Myocyte (in vitro differentiated cells): ENCODE measurements at places on chromosomes 16 and 17. TPM values are rescaled to one million over a fixed set of nuclear protein-coding genes. Genes with fewer than 3 reads are reported as not detected.

The TPSAB1 gene
- not detected in 2 replicates for total RNA-seq

- peak; percentile 99 for DNase-seq
Observed at GRCh38 chr17:79947351-79948031, 88.2 kb downstream of the TBC1D16 start.

The MYH3 gene
- 2,551 and 7,123 TPM in 2 replicates for total RNA-seq

GRCh38 chr16:51982715-51983680 is 563.9 kb downstream of the TOX3 start:
- peak; percentile 78 for DNase-seq

- no peak for DNase-seq
Observed at GRCh38 chr17:17783825-17784656, 52.7 kb downstream of the SREBF1 start.

DNA sequence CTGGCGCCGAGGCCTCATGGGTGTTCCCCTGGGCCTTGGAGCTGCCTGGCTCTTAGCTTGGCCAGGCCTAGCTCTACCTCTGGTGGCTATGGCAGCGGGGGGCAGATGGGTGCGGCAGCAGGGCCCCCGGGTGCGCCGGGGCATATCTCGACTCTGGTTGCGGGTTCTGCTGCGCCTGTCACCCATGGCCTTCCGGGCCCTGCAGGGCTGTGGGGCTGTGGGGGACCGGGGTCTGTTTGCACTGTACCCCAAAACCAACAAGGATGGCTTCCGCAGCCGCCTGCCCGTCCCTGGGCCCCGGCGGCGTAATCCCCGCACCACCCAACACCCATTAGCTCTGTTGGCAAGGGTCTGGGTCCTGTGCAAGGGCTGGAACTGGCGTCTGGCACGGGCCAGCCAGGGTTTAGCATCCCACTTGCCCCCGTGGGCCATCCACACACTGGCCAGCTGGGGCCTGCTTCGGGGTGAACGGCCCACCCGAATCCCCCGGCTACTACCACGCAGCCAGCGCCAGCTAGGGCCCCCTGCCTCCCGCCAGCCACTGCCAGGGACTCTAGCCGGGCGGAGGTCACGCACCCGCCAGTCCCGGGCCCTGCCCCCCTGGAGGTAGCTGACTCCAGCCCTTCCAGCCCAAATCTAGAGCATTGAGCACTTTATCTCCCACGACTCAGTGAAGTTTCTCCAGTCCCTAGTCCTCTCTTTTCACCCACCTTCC is 7.9 kb downstream of the HIRIP3 start:
- no peak for DNase-seq

GRCh38 chr17:32482568-32483320 is 4.0 kb upstream of the CDK5R1 start:
- DNase-seq: peak; percentile 63

DNA sequence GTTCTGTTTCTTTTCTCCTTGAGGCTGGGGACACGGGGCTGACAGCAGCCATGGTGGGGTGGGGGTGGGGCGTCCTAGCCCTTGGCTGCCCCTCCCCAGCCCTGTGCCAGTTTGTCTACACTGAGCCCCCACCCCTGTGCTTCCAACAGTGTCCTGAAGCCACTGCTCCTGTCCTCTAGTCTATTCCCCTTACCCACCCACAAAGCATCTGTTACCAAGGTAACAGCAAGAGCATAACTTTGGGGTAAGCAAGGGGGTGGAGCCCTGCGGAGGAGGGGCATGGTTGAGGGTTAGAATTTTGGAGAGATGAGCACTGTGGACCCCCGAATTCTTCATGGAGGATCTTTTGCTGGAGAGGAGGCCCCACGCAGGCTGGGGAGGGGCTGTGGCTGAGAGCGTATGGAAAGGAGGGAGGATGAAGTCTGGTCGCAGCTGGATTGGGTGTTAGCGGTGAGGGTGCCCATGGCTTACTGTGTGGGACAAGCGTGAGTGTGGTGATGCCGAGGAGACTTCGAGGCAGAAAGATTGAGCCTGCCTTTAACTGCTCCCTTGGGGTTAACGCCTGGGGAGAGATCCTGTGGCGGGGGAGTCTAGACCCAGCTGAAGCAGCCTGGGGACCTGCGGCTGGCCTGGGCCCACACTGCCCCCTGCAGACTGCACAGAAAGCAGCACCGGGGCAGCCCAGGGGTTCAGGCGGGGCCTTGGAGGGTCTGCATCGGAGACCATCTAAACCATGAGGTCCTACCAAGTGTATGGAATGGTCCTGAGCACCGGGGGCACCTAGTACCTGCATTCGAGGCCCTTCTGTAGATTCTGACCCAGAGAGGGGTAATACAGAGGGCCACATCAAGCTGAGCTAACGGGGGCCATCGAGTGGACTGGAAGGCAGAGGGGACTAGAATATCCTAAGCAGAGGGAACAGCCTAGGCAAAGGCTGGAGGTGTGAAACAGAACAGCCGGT is 6.1 kb upstream of the STAC2 start:
- DNase-seq: peak; percentile 60

GRCh38 chr17:29665481-29665810 is 42.7 kb upstream of the CORO6 start:
- no peak for DNase-seq

GRCh38 chr16:4837733-4838501 is 9.2 kb downstream of the GLYR1 start:
- DNase-seq: no peak

GRCh38 chr17:43193251-43193650 is 18.4 kb upstream of the TMEM106A start:
- no peak for DNase-seq

DNA sequence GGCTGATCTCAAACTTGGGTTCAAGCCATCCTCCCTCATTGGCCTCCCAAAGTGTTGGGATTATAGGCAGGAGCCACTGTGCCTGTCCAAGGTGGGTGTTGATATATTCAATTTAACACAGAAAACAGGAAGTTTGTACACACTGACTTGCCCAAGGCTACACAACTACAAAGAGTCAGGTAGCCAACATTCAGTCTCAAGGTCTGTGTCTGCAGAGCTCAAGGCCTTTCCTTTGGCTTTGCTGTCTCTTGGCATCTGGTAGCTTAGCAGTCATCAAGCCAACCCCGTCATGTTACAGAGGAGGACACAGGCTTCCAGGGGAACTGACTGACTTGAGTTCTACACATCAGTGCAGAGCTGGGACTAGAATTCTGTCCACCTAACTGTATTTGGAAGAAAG is 11.9 kb upstream of the MEFV start:
- no peak for DNase-seq

DNA sequence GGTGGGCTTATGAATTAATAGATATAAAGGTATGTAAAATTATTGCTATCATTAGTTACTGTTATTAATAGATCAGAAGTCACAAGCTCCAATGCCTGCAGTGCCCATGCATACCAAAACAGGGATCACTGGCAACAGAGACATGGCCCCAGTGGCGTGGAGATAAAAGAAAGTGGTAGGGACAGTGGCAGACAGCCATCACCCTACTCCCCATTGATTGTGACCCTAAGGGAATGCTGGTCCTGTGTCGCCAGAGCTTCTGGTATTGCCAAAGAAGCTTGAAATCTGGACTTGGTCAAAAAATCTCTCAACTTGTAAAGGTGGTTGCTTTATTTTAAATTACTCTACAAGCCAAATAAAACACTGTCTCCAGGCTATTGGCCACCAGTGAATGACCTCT is 279.1 kb downstream of the IRX3 start:
- no peak for DNase-seq

DNA sequence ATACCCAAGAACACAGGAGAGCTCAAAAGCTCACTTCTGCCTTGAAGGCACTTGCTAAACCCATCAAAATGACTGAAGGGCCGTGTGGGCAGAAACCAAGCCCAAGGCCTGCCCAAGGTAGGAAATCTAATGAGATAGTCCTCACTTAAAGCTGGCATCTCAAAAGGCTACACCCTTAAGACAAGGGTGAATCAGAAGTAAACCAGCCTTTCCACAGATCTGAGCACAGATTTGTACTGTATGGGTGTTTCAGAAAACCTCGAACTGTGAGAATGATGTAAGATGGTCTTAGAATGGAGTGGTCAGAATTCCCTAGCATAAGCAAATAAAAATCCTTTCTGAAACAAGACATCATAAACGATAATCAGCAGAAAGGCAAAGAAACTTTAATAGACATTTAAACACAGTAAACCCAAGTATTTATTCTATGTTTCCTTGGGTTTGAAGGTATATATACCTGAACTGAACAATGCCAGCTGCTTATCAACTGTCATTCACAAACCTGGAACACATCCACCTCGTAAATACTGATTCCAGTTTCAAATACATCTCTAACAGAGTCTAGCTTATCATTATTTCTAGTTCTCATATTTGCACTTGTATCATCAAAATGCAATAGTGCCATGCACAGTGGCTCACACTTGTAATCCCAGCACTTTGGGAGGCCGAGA is 37.8 kb downstream of the GLG1 start:
- DNase-seq: no peak

The TP53TG3B gene
- not detected in 2 replicates for total RNA-seq

DNA sequence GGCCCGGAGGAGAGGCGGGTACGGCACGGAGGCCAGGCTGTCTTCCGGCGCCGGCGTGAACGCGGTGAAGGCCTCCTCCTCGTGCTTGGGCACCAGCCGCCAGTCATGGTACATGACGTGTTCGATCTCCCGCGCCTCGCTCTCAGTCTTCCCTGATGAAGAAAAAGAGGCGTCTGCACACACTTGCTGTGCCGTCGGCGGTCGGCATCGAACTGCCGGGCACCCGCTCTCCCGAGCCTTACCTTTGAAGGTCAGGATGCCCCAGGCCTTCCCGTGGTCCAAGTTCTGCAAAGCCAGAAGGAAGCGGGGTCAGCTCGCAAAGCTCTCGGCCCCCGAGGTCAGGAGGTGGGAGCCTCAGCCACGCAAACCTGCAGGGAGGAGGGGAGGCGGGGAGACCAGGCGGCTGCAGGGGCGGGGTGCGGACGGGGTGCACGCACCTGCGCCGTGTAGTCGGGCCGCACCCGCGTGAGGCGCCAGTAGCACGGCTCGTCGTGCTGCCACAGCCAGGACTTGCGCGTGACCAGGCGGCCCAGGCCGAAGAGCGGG is at the start of gene EME2:
Gene EME2 (plus strand): TSS at position 449 of the 546 bp plus-strand sequence. CDS start 418 bp downstream, outside the sequence.
- no peak for DNase-seq

The CNGB1 gene
- total RNA-seq: not detected in 2 replicates

The ENGASE gene
- total RNA-seq: 27.5 and 36.8 TPM in 2 replicates

The CCL23 gene
- not detected in 2 replicates for total RNA-seq

- DNase-seq: no peak
Observed at GRCh38 chr16:49756775-49757558, 98.9 kb downstream of the ZNF423 start.

DNA sequence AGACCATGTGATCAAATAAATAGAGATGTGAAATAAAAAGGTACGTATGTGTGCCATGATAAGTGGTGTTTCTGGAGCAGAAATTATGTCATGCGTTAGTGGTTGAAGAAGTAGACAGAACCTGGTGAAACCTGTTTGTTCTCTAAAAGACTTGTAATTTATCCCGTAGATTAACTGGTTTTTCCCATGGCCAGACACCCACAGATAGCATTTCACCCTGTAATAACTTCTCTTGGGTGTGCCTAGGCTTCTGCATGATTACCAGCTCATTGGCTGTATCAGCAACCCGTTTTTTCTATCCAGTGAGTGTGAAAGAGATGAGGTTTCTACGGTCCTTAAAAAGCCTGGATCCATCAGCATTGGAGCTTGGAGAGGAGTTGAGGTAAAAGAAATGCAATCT is 471.3 kb downstream of the NPIPA7 start:
- no peak for DNase-seq

GRCh38 chr16:85851034-85851785 is 47.8 kb upstream of the IRF8 start:
- DNase-seq: no peak

- peak; percentile 10 for DNase-seq
Observed at GRCh38 chr17:65154770-65155589, 17.8 kb downstream of the RGS9 start.

GRCh38 chr17:16818340-16818739 is 128.3 kb downstream of the CCDC144A start:
- no peak for DNase-seq

The ALDOC gene
- 22.5 and 25.9 TPM in 2 replicates for total RNA-seq

- no peak for DNase-seq
Observed at GRCh38 chr16:67526149-67526791, 2.4 kb upstream of the RIPOR1 start.

The GDPD1 gene
- total RNA-seq: 0.73 and 1.5 TPM in 2 replicates

- DNase-seq: no peak
Observed at GRCh38 chr17:13671341-13671740, 69.6 kb upstream of the HS3ST3A1 start.

DNA sequence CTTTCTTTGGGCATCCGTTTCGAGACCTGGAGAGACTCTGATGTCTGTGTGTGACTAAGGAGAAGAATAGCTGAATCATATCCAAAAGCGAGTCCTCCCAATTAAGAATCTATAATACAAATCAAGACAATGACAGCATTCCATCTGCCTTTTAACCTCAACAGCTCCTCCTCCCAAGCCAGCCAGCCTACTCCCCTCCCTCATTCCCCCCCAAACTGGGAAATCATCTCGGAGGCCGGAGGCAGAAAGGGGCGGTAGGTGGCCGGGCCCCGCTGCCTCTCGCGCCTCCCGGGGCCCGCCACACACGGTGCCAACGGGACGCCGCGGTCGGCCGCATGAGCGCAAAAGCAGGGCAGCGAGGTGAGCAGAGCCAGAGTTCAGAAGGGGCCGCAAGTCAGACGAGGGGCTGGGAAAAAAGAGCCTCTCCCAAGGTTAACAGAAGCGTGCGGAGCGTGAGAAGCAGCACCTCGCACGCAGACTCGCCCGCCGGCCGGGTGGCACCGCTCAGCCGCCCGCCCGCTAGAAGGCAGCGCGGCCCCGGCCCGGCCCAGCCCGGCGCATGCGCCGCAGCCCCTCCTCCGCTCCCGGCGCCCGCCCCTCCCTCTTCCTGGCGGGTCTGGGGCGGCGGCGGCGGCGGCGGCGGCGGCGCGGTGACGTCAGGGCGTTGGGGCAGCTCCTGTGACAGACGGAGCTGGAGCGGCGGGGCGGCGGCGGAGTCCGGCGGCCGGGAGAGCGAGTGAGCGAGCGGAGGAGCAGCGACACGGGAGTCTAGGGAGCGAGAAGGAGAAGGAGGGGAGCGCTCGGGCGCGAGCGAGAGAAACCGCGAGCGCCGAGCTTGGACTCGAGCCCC is at the start of gene PAFAH1B1:
Gene PAFAH1B1 (plus strand): TSS at position 684 of the 850 bp plus-strand sequence. CDS start 44,635 bp downstream, outside the sequence.
- peak; percentile 92 for DNase-seq

The HIC1 gene
- total RNA-seq: 2.9 and 6.8 TPM in 2 replicates

The MGAT5B gene
- total RNA-seq: 0.11 TPM in 1 of 2 replicates, not detected in the other

GRCh38 chr17:41052566-41052965 is 2.5 kb downstream of the KRTAP2-2 start:
- DNase-seq: peak; percentile 33

The P2RX1 gene
- total RNA-seq: 0.21 and 1.6 TPM in 2 replicates

- no peak for DNase-seq
Observed at GRCh38 chr17:68641276-68642117, 40.3 kb upstream of the FAM20A start.
